Activated B cell treated with CpG ODN at 0.5 μM for 24 hours (primary cell): ENCODE measurements at places on chromosomes 2 and 18. TPM values are rescaled to one million over a fixed set of nuclear protein-coding genes. Genes with fewer than 3 reads are reported as not detected.

The SULT1C4 gene
- not detected in 2 replicates for total RNA-seq

The C2orf72 gene
- total RNA-seq, result not detected in 2 replicates

GRCh38 chr2:85791704-85792565, 38.1 kb downstream of the ATOH8 start:
- DNase-seq, result no peak

DNA sequence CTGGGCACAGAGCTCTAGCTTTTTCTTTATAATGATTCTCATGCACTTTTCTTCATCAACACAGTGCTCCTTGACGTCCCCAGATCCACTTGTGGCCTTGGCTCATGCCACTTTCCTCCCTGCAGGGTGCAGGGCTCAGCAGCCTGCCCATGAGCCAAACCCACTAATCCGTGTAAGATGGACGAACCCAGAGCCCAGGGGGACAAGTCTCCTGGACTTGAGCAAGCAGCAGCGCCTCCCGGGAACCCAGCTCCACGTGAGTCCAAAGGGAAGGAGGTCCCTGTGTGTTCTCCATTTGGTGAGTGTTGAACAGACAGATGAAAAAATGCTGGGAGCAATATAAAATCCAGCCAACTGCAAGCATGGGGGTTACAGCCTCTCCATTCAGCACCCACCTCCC, 470.6 kb upstream of the HS6ST1 start:
- DNase-seq, result no peak

- DNase-seq, result no peak
Observed at GRCh38 chr18:50571606-50572005, 11.7 kb downstream of the MAPK4 start.

GRCh38 chr2:127154396-127154795, 47.4 kb upstream of the BIN1 start:
- no peak for DNase-seq

GRCh38 chr2:205020673-205021072, 475.4 kb downstream of the PARD3B start:
- DNase-seq, result no peak

DNA sequence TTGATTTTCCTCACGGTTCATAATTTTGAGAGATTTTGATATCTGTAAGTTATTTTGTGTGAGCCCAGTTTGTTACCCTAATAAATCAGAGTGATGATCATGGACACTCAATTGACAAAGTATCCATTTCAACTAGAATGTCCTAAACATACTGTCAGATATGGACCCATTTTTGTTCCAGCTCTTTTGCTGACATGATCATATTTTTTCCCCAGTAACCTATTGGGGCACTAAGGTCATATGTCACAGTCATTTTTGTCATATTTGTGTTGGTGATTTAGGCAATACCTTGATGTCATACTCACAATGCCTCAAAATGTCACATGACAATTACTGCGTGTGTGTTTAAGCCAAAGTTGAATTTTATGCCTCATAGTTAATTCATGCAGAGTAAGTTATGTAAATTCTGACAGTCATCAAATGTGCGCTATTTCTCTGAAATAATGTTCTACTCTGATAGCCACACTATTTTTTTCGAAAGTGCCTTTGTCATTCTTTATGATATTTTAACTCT, 218.7 kb downstream of the ARHGAP15 start:
- DNase-seq, result no peak

GRCh38 chr2:98869870-98870269, 66.2 kb downstream of the CRACDL start:
- no peak for DNase-seq
